A549 treated with ZK216348 at 1 μM for 4 hours (cell line): ENCODE measurements at places on chromosomes 1 and 21. TPM values are rescaled to one million over a fixed set of nuclear protein-coding genes. Genes with fewer than 3 reads are reported as not detected.

The LORICRIN gene
- not detected in 5 replicates for total RNA-seq

The GLIS1 gene
- total RNA-seq = 0.08 TPM in 1 of 5 replicates, not detected in the others

The JMJD4 gene
- total RNA-seq = 24.9 to 34.5 TPM (median 28.9 TPM) in 5 replicates

The BRDT gene
- not detected in 5 replicates for total RNA-seq

The ADAMTSL4 gene
- total RNA-seq = 2.2 to 6.3 TPM (median 4.8 TPM) in 5 replicates

The FCER1G gene
- total RNA-seq = 0.70 TPM in 1 of 5 replicates, not detected in the others

The FNDC5 gene
- 0.23 to 1.1 TPM (median 0.39 TPM) in 5 replicates for total RNA-seq

The CRYAA gene
- not detected in 5 replicates for total RNA-seq

The RUNX3 gene
- total RNA-seq = 3.6 to 9.7 TPM (median 6.1 TPM) in 5 replicates
